Right cardiac atrium (tissue), 5 donors: ENCODE measurements at places on chromosomes 5 and 9. TPM values are rescaled to one million over a fixed set of nuclear protein-coding genes. Genes with fewer than 3 reads are reported as not detected.

The ADGRV1 gene
- 1.1 TPM for total RNA-seq

DNA sequence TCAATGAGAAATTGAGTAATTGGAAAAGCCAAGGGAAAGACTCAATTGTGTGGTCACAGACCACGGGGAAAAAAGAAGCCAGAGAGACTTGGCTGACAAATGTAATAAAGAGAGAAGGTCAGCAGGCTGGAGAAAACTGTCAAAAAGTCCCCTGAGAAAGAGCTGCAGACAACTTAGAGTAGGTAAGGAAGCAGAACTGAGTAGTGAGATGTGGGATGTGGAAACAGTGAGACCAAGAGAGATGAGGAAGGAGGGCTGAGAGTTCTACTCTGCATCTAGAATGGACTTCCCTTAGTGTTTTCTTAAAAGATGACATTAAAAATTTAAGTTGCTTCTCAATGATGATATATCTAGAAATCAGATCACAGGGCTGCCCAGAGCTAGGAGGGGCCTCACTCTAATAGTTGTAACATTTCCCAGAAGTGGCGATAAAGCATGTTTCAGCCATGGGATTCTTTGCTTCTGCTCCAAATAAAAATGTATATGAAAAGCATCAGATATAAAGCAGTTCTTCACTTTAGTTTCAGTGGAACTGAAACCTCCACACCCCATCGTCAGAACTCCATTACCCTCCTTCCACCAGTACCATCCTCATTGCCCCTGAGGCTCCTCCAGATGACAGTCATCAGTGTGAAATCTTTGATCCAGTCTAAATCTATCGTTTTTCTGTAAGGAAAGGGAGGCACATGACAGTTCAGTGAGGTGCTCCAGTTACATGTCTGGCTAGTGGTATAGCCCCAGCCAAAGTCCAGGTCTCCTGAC lies 80.6 kb downstream of the SPEF2 start:
- DNase-seq = no peak

DNA sequence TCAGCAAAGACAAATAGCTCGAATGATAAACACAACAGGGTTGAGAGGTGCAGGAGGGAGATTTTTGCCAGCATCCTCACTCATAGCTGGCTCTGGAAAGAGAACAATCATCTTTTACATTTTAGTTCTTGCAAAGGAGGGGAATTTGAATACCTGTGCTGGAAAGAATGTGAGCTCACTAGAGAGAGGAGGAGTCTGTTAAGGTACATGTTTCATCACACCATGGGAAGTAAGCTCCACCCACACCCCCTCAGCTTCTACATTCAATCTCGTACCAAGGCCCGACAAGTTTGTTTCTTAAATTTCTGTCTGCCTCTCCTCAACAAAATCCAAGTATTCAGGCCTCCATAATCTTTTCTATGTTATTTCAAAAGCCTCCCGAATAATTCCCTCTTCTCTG lies 254.6 kb downstream of the BRINP1 start:
- DNase-seq = no peak

The CNTNAP3B gene
- total RNA-seq = 19.1 TPM

- DNase-seq = no peak
Observed at GRCh38 chr5:125481506-125482465, 735.3 kb upstream of the ZNF608 start.

GRCh38 chr9:74711341-74711740 lies 176.4 kb downstream of the TRPM6 start:
- DNase-seq = no peak

DNA sequence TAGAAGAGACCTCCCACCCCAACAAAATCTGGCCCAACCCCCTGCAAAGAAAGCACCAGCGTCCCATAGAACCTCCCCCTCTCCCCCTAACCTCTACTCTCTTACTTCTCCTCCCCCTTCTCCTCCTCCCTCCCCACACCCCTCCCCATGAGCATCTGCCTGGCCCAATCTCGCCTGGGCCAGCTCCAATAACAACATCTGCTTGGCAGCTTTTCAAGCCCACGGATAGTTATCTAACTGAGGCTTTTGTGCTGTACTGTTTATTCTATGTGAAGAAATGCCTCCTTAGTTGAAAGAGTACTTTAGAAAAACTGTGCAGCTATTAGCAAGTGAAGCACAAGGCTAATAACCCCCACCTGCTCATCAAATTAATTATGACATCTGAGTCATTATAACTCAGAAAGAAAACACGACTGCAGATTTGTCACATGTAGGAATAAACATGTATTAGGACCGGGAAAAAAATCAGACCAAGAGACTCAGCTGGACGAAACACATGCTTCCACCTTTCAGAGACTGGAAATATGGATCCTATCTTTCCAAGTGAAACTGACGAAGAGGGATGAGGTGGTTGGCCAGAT lies 42.8 kb downstream of the NFIB start:
- peak; percentile 68 for DNase-seq

- no peak for DNase-seq
Observed at GRCh38 chr5:94245608-94246007, 372.8 kb downstream of the KIAA0825 start.

- DNase-seq = no peak
Observed at GRCh38 chr5:123482258-123482657, 29.7 kb upstream of the CSNK1G3 start.

The VCAN gene
- 190 TPM for total RNA-seq

DNA sequence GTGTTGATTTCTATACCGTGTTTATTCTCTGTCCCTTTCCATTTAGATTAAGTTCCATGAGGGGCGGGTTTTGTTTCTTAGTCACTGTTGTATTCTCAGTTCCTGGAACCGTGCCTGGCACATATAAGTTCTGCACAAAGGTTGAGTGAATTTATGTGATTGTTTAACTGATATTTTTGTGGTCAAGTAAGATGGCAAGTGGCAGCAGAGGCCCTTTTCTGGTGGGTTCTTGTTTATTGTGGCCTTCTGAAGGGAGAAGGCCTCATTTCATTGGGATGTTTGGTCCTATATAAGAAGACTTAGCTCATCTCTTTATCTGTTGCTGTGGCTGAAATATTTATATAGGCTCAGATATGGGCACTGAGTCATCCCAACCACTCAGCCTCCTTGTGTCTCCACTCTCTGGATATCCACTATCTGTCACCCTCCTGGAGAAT lies 262.5 kb downstream of the PSAT1 start:
- DNase-seq = no peak

The RPS14 gene
- total RNA-seq = 1,385 TPM

The GAS1 gene
- total RNA-seq = 44.8 TPM

DNA sequence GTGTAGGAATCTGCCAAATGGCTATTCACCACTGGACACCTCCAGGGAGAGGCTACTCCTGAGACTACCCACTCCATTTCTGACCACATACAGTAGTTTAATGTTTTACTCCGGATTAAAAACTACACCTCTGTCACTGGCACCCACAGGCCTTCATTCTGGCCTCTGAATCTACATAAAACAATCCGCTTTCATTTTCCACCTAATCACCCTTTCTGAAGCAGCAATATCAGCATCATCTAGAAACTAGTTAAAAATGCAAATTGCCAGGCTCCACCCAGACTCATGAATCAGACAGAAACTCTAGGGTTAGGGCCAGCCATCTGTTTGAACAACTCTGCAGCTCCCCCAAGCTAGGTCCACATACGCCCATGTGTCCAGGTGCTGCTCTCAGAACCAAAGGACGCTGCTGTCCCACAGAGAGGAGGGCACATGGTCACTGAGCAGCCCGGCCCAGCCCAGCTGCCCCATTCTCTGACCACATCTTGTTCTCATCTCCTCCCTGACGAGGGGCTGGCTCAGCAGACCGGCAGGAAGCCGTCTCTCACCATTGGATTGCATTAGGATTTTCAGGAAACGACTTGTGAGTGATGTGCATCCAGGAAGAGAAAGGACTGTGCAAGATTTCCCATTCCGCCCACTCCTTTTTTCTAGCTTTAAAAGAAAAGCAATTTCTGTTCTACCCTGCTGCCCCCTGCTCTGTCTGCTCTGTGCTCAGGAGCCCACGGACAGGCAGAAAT lies 34.7 kb downstream of the ADAM19 start:
- DNase-seq = peak; percentile 77
